ENCODE measurements at places on chromosomes 1 and 21.

GRCh38 chr1:102796429-102796828, 311.9 kb downstream of the COL11A1 start:
- no peak for DNase-seq

DNA sequence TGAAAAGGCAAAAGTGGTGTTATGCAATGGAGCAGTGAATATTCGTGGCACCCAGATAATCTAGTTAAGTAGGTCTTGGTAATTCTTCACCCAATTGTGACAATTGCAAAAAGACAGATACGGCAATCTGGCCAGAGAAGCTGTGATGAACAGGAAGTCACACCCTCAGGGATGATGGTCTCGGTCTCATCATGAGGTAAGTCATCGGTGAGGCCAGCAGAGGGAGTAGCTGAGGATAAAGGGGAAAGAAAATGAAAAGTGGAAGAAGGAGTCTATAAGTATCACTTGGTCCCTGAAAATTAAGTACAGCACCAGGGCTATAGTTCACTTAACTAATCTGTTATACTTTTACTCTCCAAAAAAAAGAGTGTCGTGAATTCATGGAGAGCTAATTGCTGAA, 258.8 kb upstream of the NCAM2 start:
- no peak for DNase-seq

DNA sequence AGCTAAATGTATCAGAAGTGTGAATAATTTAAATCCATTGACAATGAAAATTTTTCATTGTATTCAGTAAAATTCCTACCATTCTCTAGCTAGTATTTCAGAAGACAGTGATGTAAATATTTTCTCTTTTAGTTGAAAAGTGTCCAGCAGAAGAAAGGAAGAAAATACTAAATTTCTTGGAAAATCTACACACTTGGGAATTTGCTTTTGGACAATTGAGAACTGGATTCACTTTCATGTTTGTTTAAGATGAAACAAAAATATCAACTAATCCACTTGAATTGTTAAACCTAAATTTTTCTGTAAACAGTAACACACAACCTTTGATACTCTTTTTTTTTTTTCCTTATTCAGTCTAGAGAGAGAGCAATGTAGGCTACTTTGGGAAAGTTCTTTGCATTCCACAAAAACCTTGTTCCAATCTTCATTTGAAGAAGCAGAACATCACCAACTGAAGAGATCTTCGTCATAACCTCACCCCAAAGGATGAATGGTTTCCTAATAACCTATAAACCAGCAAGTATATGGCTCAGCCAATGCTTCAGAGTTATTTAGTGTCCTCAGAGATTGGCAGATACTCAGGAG, 155.1 kb upstream of the GORAB start:
- no peak for DNase-seq

- no peak for DNase-seq
Observed at GRCh38 chr1:59285691-59286090, 11.2 kb upstream of the FGGY start.

DNA sequence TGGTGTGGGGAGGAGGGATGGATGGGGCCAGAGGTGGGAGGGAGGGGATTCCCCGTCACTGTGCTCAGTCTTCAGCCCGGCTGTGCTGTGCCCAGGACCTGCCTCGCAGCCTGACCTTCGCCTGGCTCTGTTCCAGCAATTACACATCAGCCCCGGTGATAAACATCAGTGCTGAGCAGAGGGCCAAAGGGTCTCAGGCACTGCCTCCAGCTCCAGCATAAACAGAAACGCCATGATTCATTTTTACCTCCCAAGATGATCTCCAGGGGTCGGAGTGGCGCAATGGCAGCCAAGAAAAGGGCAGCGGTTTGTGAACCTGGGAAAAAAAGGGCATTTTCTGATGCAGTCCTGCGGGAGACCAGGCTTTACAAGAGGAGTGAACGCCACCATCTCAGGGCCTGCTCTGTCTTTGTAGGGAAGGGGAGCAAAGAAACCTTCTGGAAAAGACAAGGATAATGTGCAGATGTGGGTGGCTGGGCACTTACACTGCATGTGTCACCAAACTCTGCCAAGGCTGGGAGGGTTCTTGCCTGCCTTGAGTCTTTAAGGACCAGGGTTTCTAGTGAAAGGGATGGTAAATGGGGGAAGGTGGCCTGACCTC, 28.1 kb downstream of the SHISA4 start:
- DNase-seq = no peak

- no peak for DNase-seq
Observed at GRCh38 chr1:219927298-219927955, 930 bp downstream of the SLC30A10 start.

GRCh38 chr1:219105893-219106292, 67.8 kb upstream of the LYPLAL1 start:
- DNase-seq = no peak

DNA sequence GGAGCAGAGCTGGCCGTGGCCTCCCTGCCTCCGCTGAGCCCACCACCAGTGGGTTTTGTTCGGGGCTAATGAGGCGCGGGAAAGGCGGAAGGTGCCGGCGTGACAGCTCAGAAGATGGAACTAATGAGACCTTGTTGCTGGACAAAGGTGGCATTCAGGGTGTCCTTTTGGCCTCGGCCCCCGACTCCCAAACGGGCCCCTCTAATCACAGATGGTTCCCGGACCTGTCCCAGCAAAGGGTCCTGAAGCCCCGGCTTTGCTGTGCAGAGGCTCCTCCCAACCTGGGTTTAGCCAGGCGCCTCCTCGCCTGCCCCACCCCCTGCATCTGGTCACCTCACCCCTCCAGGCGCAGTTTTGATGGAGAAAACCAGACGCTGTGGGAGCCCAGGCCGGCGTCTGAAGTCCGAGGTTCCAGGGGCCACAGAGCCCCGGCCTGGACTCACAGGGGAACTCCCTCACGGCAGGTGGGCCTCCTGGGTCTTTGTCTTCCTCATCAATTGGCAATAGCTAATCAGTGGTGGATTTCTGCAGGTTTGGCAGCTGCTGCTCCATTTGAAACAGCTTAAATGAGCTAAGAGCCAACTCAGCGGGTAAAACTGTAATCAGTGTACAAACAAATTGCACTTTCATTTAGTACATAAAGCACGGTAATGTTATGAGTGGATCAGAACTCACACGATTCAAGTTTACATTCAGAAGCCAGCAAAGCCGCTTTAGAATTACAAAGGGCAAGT, 44.3 kb upstream of the ADARB1 start:
- DNase-seq = no peak

DNA sequence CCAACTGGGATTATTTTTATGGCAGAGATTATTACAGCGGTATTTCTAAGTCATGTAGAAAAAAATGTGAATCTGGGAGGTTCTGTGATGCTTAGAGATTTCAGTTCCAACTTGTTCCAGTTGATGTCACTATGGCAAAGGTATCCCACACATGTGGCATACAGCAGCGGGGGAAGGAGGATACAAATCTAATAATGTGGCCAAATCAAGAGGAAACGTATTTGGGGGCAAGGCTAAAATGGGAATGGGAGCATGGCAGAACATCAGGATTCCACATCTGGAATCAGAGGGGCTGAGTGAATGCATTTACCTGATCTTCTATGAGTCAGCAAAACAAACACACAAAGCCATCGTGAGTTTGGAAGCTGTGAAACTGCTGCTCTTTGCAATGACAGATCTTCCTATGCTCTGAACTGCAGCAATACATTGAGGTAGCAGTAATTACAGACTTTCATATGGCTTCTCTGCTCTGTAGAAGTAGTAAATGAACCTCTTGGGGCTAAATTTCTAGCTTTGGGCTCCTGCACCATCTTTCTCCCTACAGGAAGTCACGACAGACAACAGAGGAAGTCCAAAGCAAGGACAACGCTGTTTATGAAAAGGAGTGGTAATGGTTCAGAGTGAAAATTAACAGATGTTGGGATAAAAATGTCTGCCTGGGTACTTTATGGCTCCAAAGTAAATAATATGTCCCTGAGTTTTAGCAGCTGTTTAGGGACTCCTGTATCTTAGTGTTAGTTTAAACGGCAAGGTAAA, 55.5 kb downstream of the GABPA start:
- no peak for DNase-seq

- DNase-seq = no peak
Observed at GRCh38 chr21:32044205-32045180, 171.7 kb downstream of the HUNK start.

GRCh38 chr1:145751491-145752037, 32.3 kb downstream of the CD160 start:
- no peak for DNase-seq

DNA sequence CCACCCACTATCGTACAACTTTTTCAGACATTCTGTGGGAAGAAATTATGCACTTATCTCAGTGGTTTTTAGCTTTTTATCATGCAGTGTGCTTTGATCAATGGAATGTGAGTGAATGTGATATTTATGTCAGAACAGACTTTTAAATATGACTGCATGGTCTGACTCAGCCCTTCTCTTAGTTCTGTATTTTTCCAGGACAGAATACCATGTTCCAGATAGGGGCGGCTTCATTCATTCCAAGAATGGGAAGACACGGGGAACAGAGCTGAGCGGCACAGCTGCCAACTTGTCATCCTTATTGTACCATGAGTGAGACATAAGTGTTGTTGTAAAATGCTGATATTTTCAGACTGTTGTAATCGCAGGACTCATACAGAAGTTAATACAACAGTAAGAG, 214.6 kb upstream of the NCAM2 start:
- no peak for DNase-seq

DNA sequence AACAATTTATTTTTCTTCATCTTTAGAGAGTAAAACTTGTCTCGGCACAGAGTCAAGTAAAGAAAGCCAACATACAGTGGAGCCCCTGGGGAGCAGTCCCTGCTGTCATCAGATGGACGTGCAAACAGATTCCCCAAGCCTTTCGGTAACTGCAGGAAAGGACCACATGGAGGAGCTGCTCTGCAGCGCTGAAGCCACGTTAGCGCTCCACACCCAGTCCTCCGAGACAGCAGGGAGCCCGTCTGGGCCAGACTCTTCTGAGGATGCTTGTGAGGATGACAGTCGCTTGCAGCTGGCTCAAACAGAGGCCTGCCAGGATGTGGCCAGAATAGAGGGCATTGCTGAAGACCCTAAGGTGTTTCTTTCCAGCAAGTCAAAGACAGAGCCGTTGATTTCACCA, 77.1 kb upstream of the SCCPDH start:
- no peak for DNase-seq

DNA sequence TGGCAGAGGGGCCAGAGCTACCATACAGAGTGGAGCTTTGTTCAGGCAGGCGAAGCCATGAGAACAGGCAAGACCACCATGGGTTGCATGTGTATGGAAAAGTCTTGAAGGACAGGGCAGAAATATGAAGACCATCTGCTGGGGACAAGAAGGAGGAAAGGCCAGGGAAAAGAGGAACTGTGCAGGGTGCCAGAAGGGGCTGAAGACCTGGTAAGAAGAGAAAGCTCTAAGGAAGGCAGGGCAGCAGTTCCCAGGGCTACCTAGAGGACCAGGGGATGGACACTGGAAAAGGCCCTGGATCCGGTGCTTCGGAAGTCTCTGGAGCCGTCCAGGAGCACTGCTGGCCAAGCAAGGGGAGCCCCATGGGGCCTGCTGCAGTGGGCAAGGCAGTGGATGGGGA, 43.4 kb downstream of the PKP1 start:
- no peak for DNase-seq

GRCh38 chr1:192005976-192006375, 152.3 kb upstream of the RGS18 start:
- no peak for DNase-seq

- DNase-seq = peak; percentile 97
Observed at GRCh38 chr1:1033009-1033587, 13.2 kb downstream of the AGRN start.

- DNase-seq = no peak
Observed at GRCh38 chr1:96598416-96599168, 123.0 kb upstream of the PTBP2 start.

- DNase-seq = no peak
Observed at GRCh38 chr1:182338806-182339370, 52.7 kb downstream of the GLUL start.

- DNase-seq = no peak
Observed at GRCh38 chr1:224675590-224675989, 59.5 kb downstream of the CNIH3 start.

GRCh38 chr1:27163093-27163492, 8.2 kb upstream of the SLC9A1 start:
- DNase-seq = no peak

GRCh38 chr1:62476525-62477219, 39.8 kb downstream of the USP1 start:
- DNase-seq = no peak

DNA sequence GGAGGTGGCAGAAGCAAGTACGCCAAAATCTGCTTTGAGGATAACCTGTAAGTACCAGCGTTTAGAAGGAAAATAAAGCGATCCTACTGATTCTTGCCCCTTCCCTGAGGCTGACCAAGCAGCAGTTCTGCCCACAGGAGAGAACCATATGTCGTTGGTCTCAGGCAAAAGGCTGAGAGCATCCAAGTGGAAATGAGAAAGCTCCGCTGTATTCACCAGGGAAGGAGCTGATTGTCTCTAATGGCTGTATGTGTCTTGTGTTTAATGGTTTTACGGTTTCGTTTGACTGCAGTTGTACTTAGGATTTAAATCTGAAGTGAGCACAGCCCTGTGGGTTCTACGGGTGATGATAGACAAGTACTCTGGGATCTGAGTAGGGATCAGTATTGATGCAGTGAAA, 21.9 kb downstream of the FAM3B start:
- DNase-seq = no peak

- no peak for DNase-seq
Observed at GRCh38 chr21:37868446-37869295, 47.6 kb downstream of the KCNJ6 start.

DNA sequence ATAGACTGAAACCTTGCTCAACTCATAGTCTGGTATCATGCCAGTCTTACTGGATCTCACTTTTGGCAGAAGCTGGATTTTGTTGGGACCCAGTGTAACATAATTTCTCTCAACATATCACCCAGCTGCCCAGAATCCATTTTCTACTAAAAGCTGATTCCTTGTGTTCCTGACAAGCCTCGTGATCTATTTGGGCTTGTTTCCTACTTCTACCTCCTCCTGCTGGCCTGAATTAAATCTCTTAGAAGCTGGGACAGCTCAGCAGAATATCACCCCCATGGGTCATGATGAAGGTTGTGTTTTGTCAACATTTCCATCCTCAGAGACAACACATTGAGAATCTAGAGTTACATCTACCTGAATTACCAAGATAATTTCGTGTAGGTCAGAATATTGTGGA, 7.7 kb downstream of the GOLT1A start:
- DNase-seq = no peak

DNA sequence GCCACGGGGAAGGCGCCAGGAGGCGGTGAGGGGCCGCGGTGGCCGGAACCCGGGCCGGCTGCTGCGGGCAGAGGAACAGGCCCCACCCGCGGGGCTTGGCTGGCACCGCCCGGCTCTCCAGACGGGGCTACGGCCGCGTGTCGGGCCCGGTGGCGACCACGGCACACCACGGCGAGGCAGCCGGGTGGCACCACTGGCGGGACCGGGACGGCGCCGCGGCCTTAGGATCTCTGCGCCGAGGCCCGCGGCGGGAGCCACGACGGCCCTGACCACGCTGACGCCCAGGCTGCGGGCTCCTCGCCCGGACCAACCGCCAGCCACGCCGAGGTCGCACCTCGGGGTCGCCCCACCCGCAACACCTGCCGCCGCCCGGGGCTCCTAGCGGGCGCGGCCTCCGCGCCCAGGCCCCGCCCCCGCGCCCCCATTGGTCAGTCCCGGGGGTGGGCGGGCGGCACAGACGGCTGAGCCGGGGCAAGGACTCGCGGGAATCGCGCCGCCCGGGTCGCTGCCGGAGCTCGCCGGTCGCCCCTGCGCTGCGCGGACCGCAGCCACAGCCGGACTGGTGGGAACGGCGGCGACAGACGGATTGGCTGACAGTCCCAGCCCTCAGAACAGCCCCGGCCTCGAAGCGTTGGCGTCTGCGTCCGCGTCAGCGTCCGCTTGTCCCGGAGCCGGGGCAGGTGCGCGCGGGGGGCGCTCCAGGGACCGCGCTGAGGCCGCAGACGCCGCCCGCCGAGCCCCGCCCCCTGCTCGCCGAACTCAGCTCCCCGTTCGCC, at the start of gene BMP8A:
TSS of gene BMP8A (plus strand) at position 491 of the 776 bp plus-strand sequence. CDS start 356 bp downstream, outside the sequence.
- peak; percentile 81 for DNase-seq
